ENCODE measurements at places on chromosomes 16 and 17.

- DNase-seq: no peak
These were observed 325.3 kb upstream of the EEF2KMT start for GRCh38 chr16:5422643-5423496.

- no peak for DNase-seq
These were observed 61.0 kb downstream of the WDR59 start for GRCh38 chr16:74923766-74924460.

- peak; percentile 38 for DNase-seq
These were observed 424 bp downstream of the HOXB2 start for GRCh38 chr17:48544349-48545021.

DNA sequence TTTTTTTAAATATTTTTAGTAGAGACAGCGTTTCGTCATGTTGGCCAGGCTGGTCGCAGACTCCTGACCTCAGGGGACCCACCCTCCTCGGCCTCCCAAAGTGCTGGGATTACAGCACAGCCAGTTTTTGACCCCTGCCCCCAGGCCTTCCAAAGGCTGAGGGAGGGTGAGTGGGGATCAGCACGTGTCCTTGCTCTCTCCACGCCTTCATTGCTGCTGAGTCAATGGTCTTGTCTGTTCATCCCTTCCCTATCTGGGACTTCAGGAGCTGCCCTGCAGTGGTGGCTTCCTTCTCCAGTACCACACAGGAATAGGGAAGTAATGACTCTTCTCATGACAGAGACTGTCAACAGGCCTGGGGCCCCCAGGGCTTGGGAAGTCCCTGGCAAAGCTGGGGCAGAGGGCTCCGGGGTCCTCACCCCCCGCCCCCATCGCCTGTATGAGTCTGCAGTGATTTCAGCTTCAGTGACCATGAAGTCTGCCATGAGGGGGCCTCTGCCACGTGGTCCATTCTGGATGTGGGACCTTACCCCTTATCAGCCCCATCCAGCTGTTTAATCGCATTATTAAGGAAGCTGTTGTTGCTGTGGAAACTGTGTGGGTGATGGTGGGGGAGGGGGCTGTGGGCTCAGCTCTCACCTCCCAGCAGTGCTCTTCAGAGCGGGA, 6.1 kb downstream of the ABCC3 start:
- DNase-seq: no peak

- peak; percentile 25 for DNase-seq
These were observed 591 bp downstream of the PSMD7 start for GRCh38 chr16:74297145-74297665.

GRCh38 chr17:47225911-47226688, 17.0 kb downstream of the MYL4 start:
- no peak for DNase-seq

DNA sequence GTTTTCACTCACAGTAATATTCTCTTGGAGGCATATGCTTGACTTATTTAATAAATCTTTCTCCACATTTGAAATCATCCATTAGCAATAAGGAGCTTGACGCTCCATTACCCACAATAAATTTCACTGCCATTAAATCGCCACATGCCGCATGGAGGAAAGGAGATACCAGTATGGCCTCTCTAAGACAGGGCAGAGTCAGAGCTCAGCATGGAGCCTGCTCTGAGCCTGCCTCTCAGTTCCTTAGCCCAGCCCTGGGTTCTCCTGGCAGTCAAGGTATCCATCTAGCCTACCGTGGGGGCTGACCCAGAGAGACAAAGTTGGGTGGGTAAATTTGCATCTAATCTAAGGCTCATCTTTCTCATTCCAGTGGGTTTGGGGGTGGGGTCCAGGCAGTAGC, 80.3 kb upstream of the CES5A start:
- no peak for DNase-seq

- peak; percentile 61 for DNase-seq
These were observed 1.0 kb downstream of the ZNRF1 start for GRCh38 chr16:74999609-75000480.

GRCh38 chr17:76696763-76697701, 13.7 kb downstream of the MXRA7 start:
- peak; percentile 55 for DNase-seq

- no peak for DNase-seq
These were observed 16.5 kb upstream of the CLEC18C start for GRCh38 chr16:70157105-70157476.

DNA sequence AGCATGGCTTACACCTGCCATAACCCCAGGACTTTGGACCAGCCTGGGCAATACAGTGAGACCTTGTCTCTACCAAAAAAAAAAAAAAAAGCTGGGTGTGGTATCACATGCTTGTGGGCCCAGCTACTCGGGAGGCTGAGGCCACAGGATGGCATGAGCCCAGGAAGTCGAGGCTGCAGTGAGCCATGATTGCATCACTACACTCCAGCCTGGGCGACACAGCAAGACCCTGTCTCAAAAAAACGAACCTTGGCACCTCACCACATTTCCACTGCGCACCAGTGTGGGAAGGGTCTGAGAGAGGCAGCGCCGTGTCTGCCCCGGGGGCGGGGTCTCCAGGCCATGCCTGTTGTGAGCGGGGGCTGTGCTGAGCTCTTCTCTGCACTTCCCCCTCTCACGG, 6.3 kb downstream of the ACSF3 start:
- DNase-seq: no peak

GRCh38 chr16:10852286-10852685, 24.7 kb upstream of the CIITA start:
- DNase-seq: no peak

GRCh38 chr17:2899906-2900305, 103.7 kb downstream of the RAP1GAP2 start:
- no peak for DNase-seq

DNA sequence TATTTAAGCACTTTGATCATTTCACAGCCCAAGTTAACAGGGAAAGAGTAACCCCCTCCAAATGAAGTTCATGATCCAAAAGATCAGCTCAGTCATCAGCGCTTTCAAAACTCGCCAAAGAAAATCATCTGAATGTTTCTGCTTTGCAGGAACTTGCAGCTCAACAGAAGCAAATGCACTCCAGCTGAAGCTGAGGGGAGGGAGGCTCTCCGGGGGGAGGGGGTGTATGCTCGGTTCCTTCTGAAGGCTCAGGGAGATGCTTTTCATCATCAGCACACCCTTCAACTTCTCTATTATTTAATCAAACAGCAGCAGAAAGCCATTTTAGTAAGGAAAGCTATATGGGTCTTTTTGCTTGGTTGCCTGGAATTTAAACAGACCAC, 24.4 kb upstream of the ERN1 start:
- no peak for DNase-seq

GRCh38 chr17:70327723-70328122, 158.4 kb downstream of the KCNJ2 start:
- no peak for DNase-seq
